ENCODE measurements at places on chromosomes 3 and 15. TPM values are rescaled to one million over a fixed set of nuclear protein-coding genes. Genes with fewer than 3 reads are reported as not detected.

The TGFBR2 gene
- total RNA-seq, result 113 TPM

The OR5H14 gene
- not detected for total RNA-seq

The FANCD2OS gene
- total RNA-seq, result not detected

The CCR3 gene
- not detected for total RNA-seq

The RASA2 gene
- 39.2 TPM for total RNA-seq

The MLF1 gene
- 12.7 TPM for total RNA-seq

The ITPKA gene
- total RNA-seq, result 0.28 TPM

The POLQ gene
- total RNA-seq, result 11.3 TPM

The PP2D1 gene
- not detected for total RNA-seq

The EFCC1 gene
- under 0.01 TPM for total RNA-seq

The SPTSSB gene
- total RNA-seq, result under 0.01 TPM

The CD86 gene
- total RNA-seq, result not detected

The GNAT1 gene
- not detected for total RNA-seq

The LDHAL6B gene
- total RNA-seq, result not detected

The GRIP2 gene
- total RNA-seq, result 1.1 TPM

The ATP13A5 gene
- total RNA-seq, result not detected

The MOBP gene
- under 0.01 TPM for total RNA-seq

The ARGFX gene
- total RNA-seq, result not detected
